ENCODE measurements at places on chromosomes 2 and 18.

- DNase-seq, result no peak
Observed at GRCh38 chr2:148903979-148904378, 29.0 kb downstream of the KIF5C start.

GRCh38 chr2:138356178-138356577 lies 145.4 kb upstream of the SPOPL start:
- no peak for DNase-seq

DNA sequence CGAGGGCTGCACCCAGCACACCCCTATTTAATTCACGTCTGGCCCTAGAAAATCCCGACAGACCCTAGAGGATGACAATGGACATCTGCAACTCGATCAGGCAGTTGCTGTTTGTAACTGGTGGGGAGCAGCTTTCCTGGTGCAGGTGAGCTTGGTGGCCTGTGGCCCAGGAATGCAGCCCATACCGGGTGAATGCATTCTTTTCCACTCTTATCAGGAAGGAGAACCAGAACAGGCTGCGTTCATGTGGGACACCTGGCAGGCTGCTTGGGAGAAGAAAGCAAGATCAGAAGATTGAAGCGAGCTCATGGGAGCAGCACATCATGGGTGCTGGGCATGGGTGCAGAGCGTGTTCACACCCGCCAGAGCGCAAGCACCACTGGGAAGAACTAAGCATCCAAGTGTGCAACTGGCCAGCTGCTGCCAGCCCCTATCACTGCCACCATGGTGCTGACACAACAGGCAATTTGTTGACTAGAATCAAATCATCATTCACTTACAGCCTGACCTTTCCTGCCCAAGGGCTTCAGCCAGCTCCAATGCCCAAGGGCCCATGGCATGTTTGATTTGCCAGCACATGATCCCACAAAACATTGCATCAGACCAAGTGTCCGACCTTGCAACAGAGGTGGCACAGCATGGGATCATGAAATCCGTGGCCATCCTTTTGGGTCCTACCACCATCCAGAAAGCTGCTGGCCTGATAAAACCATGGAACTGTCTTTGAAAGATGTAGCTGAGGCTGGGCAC lies 241.7 kb upstream of the ID2 start:
- DNase-seq, result no peak

DNA sequence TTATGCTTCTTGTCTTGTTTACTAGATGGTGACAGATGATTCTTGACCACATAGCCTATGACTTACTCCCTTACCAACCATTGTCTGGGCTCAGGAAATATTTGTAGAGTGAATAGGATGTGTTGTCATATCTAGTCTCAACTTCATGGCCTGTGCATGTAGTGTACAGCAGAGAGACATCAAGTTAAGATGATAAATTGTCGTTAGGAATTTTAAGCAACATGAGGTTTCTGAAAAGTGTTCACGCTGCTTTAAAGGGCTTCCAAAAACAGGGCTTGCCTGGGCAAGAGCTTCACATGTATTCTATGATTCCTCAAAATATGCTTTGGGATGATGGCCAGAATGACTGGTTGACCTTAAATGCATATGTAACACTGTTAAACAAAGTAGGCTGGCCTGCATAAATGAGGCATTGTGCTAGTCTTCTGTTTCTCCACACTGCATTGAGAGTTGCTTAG lies 424.0 kb downstream of the RND3 start:
- no peak for DNase-seq

GRCh38 chr2:95240556-95240955 lies 33.2 kb downstream of the ZNF892 start:
- DNase-seq, result no peak

Data from T-helper 17 cell (primary cell).